Stimulated activated CD8-positive, alpha-beta memory T cell treated with anti-CD3 and anti-CD28 coated beads, Interleukin-4, amount 100 ng/mL, for 4 hours (primary cell): ENCODE measurements at places on chromosomes 4 and X.

GRCh38 chr4:26937567-26937966 lies 76.9 kb downstream of the STIM2 start:
- DNase-seq, result no peak

GRCh38 chr4:121062521-121062920 lies 9.8 kb downstream of the NDNF start:
- no peak for DNase-seq

DNA sequence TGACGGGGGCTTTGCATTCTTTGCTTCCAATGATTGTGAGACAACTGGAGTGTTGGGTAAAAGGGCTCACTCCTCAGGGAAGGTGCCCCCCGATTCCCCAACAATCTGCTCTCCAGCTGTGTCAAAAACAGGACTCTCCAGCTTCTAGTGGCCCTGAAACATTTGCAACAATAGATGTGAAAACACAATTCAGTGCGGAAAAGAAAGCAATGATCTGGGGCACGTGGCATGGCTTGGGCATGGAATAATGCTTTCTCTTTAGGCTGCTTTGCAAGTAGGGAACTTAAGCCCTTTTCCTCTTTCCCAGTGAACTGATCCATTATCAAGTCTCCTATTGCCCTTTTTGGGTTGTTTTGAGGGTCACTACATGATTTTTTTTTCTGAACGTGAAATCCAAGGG lies 239.9 kb downstream of the C4orf33 start:
- DNase-seq, result no peak

- DNase-seq, result no peak
Observed at GRCh38 chr4:158682066-158682465, 10.0 kb downstream of the ETFDH start.

DNA sequence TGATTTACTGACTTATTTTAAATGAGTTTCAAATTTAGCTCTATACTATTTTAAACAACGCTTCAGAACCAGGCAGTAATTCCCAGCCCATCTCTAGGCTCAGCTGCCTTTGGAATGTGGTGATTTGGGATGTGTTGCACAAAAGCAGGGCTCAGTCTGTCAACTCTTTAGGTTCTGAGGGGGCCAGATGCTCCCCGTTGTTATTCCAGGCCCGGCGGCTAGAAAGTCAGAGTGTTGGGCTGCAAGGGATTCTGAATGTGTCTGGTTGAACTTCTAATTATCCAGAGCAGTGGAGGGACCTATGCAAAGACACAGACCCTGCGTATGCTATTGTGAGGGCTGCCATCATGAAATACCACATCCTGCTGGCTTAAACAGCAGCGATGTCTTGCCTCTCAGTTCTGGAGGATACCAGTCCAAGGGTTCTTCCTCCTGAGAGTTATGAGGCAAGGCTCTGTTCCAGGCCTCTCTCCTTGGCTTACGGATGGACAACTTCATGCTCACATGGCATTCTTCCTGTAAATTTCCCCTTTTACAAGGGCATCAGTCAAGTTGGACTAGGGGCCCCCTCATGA lies 123.2 kb upstream of the TRIM2 start:
- DNase-seq, result no peak

- DNase-seq, result no peak
Observed at GRCh38 chr4:138099385-138099784, 142.8 kb downstream of the SLC7A11 start.

- no peak for DNase-seq
Observed at GRCh38 chr4:108972613-108973283, 209.9 kb upstream of the ETNPPL start.

GRCh38 chrX:67044029-67044653 lies 405.3 kb upstream of the EDA2R start:
- no peak for DNase-seq

DNA sequence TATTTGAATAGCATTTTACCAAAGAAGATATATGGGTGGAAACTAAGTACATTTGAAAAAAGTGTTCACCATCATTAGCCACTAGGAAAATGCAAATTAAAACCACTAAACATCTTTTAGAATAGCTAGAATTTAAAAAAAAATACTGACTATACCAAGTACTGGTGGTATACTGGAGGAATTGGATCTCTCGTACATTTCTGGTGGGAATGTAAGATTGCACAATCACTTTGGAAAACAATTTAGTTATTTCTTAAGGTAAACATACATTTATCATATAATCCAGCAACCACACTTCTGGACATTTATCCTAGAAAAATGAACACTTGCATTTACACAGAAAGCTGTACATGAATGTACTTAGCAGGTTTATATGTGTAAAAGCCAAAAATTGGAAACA lies 303.5 kb downstream of the MID1IP1 start:
- no peak for DNase-seq

GRCh38 chrX:1075741-1076140 lies 136.7 kb downstream of the CRLF2 start:
- no peak for DNase-seq

- DNase-seq, result no peak
Observed at GRCh38 chrX:22060415-22061280, 28.5 kb downstream of the PHEX start.

GRCh38 chr4:14716691-14717090 lies 285.6 kb upstream of the CPEB2 start:
- DNase-seq, result no peak

DNA sequence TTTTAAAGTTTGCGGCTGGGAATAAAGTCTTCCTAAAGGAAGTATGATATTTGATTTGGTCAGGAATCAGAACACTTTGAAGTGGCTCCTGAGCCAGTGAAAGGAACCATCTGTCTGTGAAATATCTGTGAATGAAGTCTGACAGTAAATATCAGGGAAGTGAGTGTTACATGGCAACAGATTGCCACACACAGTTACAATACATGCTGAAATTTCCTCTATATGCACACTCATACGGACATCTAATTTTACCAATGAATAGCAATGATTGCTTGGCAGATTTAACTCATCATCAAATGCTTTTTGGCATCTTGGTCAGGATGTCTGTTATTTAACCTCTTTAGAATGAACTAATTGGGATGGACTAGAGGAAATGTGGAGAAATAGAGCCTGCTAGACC lies 1023.8 kb downstream of the FAT4 start:
- no peak for DNase-seq

- DNase-seq, result no peak
Observed at GRCh38 chrX:24858004-24858746, 157.6 kb downstream of the ARX start.

GRCh38 chrX:12874581-12874980 lies 7.7 kb downstream of the TLR7 start:
- DNase-seq, result no peak

GRCh38 chr4:103198111-103198765 lies at the start of gene CENPE:
Gene CENPE (minus strand): TSS chr4:103198343. CDS start chr4:103198319, 24 bp downstream.
- peak; percentile 66 for DNase-seq

DNA sequence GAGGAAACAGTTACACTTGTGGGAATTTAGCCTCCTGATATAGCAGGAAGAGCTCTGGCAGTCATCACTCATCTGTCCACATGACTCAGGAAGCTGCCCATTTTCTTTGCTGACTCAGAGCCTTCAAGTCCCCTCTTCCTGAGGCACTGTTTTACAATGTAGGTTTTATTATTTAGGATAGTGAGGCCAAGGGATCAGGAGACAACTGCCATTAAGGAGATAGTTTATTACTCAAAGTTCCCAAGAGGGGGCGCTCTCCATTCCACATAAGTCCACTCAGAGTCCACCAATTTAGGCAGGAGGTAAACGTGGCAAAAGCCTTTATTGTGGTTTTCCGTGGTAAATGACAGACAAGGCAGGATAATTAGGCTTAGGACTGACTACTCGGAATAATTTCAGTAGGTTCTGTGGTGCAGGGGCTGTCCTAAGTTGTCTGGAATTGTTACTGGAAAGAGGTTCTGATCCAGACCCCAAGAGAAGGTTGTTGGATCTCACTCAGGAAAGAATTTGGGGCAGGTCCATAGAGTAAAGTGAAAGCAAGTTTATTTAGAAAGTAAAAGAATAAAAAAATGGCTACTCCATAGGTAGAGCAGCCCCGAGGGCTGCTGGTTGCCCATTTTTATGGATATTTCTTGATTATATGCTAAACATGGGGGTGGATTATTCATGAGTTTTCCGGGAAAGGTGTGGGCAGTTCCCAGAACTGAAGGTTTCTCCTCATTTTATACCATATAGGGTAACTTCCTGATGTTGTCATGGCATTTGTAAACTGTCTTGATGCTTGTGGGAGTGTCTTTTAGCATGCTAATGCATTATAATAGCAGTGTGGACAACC lies 96.0 kb upstream of the RAB40AL start:
- no peak for DNase-seq

DNA sequence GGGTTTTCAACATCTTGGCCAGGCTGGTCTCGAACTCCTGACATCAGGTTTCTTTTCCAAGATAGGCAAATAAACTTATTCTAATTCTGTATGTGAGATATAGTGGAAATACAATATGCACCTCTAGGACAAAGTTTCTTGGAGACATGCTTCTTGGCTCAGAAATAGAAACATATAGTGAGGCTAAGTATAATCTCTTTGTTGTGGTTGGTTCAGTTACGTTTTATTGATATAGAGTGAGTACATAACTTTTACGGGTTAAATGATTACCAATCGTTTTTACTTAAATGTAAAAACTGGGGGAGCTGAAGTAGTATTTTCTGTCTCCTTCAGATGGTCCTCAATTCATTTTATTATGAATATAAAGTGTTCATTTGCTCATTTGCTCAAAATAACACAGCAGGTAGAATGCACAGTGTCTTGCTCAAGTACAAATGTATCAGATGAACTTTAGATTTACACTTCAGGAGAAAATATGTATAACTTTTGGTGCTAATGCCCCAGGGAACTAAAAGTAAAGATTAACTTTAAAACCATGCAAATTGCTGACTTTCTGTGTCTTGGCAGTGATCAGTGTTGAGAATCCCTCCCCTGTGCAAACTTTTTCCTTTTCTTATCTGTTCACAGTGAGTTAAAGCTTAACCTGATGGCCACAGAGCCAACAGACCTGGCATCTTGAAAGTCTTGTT lies 77.6 kb downstream of the AFF1 start:
- DNase-seq, result no peak

DNA sequence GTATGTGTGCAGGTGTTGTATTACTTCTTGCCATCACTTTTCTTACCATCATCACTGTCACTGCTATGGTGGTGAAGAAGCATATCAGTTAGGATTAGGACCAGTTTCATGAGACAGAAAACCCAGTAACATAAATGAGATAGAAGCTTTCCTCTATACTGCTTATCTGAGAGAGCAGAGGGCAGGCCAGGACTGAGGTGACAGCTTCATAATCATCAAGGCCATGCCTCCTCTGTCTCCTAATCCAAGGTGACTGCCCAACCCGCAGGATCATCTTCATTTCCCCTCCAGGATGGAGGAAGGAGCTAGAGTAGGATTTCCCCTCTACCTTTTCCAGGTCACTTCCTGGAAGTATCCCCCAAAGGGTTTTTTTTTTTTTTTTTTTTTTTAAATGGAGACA lies 35.4 kb downstream of the TMEM131L start:
- no peak for DNase-seq

DNA sequence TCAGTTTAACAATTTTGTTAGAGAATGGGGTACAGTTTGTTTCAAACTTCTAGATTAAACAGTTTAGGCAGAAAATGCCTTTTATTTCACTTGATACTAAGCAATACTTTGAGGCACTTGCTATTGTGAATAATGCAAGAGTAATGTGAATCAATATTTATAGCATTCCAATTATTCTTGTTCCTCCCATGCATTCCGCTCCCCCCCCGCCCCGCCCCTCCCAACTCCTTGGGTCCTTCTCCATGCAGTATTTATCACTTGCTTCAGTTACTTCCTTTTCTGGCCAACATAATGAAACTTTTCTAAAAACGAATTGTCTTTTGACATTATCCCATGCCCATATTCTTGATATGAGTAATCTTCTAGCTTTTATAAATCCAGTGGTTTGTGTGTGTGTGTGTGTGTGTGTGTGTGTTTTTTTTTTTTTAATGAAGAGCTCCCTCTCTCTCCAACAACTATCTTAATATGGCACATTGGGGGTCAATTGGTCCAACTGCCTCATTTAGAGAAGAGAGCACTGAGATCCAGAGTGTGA lies 1.6 kb downstream of the BANK1 start:
- DNase-seq, result no peak

- no peak for DNase-seq
Observed at GRCh38 chrX:42442745-42443144, 335.2 kb downstream of the PPP1R2C start.

DNA sequence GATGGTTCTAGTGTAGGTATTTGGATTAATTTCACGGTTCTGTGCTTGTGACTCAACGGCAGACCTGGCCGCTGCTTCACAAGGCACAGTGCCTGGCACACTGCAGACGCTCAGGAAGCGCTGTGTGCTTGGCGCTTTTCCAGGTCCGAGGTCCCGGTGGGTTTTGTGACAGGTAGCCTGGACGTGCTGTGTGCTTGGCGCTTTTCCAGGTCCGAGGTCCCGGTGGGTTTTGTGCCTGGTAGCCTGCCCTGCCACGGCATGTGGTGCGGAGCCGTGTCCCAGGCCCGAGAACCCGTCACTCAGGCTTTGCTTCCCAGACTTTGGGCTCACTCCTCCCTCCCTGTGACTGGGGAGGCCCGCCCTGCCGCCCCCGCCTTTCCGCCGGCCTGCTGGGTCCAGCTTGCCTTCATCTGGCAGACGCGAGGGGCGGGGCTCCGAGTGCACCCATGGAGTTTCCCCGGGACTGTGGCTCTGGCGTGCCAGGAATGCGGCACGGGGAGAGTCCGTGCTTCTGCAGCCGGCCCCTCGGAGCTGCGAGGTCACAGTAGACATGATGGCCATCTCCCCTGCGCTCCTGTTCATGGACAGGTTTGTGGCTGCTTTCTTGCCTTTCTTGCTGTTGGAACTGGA lies 44.2 kb downstream of the TBC1D14 start:
- no peak for DNase-seq

DNA sequence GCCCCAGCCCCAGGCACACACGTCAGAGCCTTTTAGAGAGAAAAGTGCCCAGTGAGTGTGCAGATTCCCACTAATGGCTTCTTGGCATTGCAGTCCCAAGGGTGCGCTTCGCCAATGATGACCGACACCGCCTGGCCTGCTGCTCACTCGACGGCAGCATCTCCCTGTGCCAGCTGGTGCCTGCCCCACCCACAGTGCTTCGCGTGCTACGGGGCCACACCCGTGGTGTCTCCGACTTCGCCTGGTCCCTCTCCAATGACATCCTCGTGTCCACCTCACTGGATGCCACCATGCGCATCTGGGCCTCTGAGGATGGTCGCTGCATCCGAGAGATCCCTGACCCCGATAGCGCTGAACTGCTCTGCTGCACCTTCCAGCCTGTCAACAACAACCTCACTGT lies 2.9 kb downstream of the WDR13 start:
- DNase-seq, result no peak

- DNase-seq, result no peak
Observed at GRCh38 chr4:42078184-42078801, 74.2 kb downstream of the BEND4 start.

DNA sequence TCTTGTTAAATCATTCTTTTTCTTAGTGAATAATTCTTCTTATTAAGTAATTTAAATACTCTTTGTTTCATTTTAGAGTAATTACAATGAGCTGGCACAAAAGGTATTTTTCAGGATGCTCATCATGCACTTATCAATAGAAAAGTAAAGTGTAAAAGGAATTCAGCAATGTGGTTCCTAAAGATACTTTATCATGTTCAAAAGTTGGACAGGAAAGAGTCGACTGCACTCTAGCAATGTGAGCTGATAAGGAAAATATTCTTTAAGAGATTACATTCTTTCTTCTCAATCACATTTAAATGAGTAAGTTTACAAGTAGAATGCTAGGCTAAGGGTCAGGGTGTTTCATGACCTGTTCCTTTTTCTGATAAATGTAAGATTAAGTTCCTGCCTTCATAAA lies 609.5 kb upstream of the FAM241A start:
- DNase-seq, result no peak
